ENCODE measurements at places on chromosomes 3 and 15.
A peak's percentile ranks its signal among the peaks of the same experiment; 100 is the strongest.

- peak; percentile 89 for DNase-seq
Measured at GRCh38 chr3:64190517-64191515, 34.5 kb downstream of the PRICKLE2 start.

DNA sequence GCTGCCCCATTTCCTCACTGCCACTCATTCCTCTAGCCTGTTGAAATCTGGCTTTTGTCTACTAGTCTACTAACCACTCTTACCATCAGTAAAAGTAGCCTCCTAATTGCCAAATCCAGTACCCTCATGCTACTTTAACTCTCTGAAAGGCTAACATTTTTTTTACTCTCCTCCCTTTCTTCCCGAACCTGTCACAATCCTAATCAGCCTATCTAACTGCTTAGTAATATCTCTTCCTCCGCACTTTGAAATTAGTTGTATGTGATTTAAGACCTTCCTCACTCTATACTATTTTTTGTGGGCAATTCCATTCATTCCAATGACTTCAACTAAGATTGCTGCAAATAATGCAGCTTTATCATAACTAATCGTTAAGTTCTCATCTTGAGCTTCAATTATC lies 3.7 kb downstream of the SENP7 start:
- no peak for DNase-seq

DNA sequence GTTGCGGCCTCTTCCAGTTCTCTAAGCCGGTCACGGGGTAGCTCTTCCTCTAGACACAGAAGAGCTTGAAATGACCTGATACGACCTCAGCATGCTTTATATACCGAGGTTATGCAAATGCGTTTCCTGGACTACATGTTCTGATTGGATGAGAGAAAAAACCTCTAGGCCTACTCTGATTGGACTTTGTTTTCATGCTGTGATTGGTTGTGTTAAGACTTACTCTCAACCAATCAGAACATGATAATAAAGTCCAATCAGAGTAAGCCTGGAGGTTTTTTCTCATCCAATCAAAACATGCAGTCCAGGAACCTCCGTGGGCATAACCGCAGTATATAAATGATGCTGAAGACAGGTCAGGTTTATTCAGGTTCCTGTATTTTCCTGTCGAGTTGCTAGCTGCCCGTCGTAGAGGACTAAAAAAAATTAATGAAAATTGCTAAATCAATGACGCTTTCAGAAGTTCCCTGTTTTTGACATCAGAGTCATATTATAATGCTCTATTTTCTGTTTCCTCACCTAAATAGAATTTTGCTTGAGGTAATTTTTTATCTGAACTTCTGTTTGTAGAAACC lies 177.4 kb downstream of the POTEB3 start:
- DNase-seq, result no peak

DNA sequence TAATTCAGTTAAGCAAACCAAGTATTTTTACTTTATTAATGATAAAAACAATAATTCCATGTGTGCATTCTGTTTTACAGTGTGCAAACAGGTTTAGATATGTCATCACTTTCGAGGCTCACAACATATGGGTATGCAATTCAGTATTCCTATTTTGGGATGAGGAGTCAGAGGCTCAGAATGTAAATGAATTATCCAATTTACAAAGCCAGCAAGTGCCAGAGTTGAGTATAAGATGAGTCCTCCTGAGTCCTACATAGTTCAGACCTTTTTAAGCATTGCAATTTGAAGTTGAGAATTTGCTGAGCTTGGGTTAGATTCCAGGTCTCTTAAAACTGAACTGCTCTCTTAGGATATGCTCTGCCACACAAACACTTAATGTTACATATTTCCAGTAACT lies 424.2 kb upstream of the ROBO2 start:
- no peak for DNase-seq

GRCh38 chr3:183541738-183542137 lies 13.8 kb downstream of the KLHL6 start:
- no peak for DNase-seq

DNA sequence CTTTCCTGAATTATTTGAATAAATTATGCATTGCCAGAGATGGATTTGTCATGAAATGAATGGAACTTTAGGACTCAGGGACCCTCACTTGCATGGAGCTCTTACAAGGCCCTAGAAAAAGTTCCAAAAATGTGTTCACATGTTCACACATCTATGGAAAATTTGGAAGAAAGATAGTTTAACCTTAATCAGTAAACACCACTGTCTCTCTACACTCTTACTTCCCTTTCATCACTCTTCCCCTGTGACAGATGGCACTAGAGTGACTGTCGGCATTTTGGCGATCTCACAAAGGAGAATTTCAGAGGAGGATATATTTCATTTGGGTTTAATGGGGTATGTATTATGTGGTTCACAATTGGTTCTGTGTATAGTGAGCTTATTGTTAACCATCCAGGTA lies 600.8 kb downstream of the IGSF11 start:
- no peak for DNase-seq

All from NCI-H226 (cell line).